ENCODE measurements at places on chromosomes 4 and X.

GRCh38 chr4:156672492-156673305, 298.9 kb downstream of the PDGFC start:
- DNase-seq: no peak

DNA sequence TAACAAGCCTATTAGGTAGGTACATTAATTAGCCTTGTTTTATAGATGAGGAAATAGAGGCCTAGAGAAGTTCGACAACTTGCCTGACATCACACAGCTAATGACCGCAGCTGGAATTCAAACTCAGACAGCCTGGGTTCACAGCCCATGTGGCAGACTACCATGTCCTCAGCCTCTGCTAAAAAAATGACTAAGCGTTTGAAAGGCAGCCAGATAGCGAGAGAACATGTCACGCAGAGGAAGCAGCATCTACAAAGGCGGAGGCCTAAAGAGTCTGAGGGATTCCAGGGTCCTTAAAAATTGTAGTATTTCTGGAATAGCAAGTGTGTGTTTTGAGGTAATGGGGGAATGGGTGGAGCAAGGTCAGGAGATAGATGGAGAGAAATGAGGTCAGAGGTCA, 33.2 kb upstream of the BMP15 start:
- no peak for DNase-seq

- DNase-seq: no peak
Observed at GRCh38 chr4:24428850-24429249, 155.5 kb downstream of the DHX15 start.

- DNase-seq: no peak
Observed at GRCh38 chr4:37430718-37431416, 186.3 kb downstream of the NWD2 start.

GRCh38 chrX:103718120-103718519, 7.4 kb downstream of the TMEM31 start:
- no peak for DNase-seq

DNA sequence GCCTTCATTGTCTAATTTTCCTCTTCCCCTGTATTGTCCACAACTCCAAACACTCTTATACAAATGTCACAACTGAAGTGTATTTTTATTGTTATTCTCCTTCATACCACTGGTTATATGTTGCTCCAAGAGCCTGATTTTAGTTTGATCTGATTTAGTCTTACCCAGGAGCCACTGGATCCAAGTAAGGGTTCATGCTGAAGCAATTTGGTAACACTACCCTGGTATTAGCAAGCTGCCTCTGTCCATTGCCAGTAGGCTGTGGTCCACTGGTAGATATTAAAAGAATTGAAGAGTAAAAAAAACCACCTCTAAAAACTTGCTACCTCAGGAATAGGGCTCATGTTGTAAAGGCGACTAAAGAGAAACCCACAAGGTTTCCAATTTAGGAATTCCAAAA, 41.2 kb downstream of the AMOT start:
- DNase-seq: no peak

DNA sequence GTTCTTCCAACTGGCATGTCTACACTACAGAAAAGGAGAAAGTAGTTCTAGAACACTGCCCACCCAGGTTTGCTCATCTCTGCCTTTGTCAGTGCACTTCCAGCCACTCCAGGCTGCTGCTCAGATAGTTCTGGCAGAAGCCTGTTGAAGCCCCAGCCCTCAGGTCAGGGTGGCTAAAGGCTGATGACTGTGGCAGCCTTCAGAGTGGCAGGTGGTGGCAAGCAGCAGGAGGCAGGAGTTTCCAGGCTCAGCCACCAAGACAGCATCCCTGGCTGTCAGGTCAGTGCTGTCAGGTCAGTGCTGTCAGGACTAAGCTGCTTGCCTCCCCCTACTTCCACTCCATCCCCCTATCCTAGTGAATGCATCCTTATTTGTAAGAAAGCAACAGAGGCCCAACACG, 100.4 kb downstream of the MAMLD1 start:
- no peak for DNase-seq

DNA sequence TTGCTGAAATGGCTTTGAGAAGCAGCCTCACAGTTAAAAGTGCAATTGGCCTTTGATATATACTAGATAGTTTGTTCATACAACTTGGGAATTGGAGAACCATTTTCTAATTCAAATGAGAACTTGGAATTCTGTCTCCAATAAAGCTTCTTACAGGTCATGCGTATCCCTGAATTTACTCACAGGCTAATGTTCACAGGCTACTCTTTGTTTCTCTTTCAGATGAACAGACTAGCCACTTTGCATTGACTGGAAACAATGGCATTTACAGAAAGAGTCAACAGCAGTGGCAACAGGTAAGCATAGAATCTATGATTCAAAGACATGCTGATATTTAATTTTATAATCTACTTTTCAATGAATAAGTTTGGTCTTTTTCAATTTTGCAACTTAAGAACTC, 13.5 kb downstream of the AFF1 start:
- DNase-seq: no peak

- DNase-seq: no peak
Observed at GRCh38 chr4:78581618-78582017, 30.0 kb downstream of the ANXA3 start.

DNA sequence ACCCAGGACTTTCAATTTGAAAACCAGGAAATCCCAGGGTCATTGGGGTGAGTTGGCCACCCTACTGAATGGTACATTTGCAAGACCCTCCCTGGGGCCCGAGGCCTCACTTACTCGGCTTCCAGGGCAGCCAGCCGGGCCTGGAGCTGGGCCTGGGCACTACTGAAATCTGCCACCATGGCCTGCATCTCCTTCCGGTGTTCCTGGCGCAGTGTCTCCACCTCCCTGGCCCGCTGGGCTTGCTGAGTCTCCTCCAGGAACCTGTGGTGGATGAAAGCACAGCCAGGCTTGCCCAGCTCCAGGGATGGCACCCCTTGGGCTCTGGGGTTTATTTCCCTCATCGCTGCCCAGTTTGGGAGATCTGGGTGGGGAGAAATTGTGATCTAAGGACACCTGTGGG, 24.7 kb downstream of the MED28 start:
- no peak for DNase-seq

GRCh38 chr4:92406488-92406887, 102.7 kb downstream of the GRID2 start:
- no peak for DNase-seq

DNA sequence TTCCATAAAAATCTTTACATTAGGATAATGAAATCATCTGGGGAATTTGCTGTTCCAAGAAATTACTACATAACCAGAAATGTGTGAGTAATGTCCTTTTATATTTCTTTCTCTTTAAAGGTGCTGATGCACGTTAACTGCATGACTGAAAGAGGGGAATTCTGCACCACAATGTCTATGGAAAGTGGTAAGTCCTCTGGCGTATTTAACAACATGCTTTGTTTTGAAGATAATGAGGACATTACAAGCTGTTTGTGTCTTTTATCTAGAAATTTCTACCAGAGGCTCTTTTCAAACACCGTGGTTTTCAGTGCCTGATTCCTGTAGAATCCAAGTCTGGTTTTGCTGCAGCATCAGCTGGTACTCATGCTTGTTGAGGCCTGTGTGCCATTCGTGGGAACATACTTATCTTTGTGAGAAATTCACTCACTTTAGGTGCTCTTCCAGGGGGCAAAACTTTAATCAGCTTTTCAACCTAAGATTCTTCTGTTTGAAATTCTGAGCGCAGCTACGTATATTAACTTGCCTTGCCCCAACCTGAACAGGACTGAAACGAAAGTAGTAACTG, 257.2 kb downstream of the PDHA2 start:
- DNase-seq: no peak

GRCh38 chr4:99887837-99888236, 6.4 kb downstream of the LAMTOR3 start:
- DNase-seq: no peak

DNA sequence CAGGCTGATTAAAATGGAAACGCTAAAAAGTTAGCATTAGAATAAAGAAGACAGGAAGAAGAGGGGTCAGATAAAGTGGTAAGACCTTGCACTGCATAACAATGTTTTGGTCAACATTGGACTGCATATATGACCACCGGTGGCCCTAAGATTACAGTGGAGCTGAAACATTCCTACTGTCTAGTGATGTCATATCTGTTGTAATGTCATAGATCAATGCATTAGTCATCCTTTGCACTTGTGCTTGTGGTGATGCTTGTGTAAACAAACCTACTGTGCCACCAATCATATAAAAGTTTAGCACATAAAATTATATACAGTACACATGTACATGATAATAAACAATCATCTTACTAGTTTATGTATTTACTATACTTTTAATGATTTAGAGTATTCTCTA, 73.0 kb downstream of the TMEM165 start:
- DNase-seq: no peak

DNA sequence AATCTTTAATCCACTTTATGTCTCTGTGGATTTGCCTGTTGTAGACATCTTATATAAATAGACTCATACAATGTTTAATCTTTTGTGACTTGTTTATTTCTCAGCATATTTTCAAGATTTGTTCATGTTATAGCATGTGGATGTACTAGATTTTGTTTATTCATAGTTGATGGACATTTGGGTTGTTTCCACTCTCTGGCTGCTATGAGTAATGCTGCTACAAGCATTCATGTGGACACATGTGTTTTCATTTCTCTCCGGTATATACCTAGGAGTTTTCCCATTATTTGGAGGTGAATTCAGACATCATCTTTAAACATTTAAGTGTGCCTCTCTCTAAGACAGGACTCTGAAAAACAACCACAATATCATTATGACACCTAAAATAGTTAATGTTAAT, 2.3 kb downstream of the IKBKG start:
- DNase-seq: no peak

- DNase-seq: no peak
Observed at GRCh38 chr4:186416451-186417060, 138.8 kb downstream of the MTNR1A start.

GRCh38 chrX:51893931-51894696, 691 bp downstream of the MAGED1 start:
- DNase-seq: no peak

DNA sequence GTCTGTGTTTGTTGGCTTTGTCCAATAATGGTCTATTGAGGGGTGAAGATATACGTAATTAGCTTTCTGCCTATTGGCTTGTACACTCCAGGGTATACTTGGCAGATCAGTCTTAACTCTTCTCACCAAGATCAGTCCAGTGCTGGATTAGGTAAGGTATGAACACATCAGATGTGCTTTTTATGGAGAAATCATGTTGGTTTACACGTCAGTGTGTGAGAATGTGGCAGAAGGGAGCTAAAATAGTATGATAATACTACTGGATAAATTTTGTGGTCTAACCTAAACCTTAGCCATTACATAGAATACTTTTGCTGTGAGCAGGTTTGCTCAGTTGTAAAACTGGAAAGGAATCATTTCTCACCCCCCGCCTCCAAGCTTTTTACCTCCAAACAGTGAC, 4.2 kb downstream of the PDHA1 start:
- no peak for DNase-seq

DNA sequence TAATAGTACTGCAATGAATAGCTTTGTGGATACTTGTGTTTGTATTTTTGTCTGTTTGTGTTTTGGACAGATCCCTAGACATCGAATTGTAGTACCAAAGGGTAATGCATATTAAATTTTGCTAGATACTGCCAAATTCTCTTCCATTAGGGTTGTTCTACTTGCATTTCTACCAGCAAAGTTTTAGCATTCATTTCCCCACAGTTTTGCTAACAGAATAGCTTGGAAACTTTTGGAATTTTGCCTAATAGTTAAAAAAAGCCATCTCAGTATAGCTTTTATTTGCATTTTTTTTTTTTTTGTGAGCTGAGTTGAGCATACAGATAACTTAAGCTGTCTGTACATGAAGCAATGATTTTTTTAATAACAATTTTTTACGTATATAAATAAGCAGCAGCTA, 1084.9 kb downstream of the ADGRL3 start:
- DNase-seq: no peak

DNA sequence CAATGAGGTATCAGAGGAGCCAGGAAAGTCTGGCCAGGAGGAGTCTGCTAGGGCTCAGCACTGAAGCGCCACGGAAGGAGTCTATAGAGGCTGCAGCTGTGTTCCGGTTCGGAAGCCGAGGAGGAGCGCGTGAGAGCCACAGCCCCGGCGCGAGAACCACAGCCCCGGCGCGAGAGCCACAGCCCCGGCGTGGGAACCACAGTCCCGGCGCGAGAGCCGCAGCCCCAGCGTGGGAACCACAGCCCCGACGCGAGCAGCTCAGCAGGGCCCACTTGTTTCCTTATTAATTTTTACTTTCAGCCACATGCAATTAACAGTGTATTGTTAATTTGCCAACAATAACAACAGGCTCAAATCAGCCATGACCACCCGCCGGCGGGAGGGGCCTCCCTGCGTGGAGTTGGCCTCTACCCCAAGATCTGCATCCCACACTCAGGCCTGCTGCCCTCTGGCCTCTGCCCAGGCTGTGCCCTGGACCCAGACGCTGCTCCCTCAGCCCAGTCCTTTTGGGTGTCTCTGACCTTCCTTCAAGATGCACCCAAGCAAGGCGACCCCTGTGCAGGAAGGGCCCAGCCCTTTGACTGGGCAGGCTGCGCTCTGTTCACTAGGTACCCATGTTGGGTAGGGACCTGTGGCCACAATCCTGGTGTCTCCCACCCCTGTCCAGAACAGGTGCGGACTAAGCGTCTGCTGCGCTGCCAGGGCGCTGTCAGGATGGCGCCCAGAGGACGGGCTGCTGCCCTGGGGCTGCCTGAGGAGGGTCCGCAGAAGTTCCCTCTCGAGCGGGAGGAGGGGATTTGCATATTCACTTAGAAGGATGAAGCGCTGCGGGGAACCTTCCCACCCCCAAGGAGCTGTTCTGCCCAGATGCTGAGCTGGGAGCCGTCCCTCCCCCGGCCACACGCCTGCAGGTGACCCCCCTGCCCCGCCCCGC, 113.8 kb downstream of the ADRA2C start:
- peak; percentile 19 for DNase-seq

DNA sequence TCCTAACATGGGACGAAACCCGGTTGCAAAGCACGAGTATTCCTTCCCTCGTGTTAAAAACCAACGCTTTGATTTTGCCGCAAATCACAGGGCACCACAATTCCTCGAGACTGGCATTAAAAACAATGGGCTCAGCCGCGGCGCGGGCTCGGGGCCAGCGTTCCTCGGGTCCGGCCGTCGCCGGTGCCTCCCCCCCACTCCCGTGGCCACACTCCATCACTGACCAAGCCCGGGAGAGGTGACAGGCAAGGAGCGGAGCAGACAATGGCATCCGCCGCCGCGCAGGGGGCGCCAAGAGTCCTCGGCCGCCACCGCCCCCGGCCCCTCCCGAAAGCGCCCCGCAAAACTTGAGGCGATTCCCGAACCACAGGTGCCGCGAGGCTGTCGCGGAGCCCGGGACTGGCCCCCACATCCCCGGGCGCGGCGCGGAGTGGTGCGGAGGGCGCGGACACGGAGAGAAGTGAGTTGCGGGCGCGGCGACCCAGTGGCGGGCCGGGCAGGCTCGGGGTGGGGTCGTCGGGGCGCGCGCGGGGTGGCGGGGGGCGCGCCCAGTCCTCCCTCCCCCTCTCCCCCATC, 445 bp downstream of the AP1S2 start:
- peak; percentile 56 for DNase-seq
